AG09319 (cell line): ENCODE measurements at places on chromosomes 5 and 9.

GRCh38 chr5:134741052-134741451 is 2.7 kb downstream of the CAMLG start:
- no peak for DNase-seq

DNA sequence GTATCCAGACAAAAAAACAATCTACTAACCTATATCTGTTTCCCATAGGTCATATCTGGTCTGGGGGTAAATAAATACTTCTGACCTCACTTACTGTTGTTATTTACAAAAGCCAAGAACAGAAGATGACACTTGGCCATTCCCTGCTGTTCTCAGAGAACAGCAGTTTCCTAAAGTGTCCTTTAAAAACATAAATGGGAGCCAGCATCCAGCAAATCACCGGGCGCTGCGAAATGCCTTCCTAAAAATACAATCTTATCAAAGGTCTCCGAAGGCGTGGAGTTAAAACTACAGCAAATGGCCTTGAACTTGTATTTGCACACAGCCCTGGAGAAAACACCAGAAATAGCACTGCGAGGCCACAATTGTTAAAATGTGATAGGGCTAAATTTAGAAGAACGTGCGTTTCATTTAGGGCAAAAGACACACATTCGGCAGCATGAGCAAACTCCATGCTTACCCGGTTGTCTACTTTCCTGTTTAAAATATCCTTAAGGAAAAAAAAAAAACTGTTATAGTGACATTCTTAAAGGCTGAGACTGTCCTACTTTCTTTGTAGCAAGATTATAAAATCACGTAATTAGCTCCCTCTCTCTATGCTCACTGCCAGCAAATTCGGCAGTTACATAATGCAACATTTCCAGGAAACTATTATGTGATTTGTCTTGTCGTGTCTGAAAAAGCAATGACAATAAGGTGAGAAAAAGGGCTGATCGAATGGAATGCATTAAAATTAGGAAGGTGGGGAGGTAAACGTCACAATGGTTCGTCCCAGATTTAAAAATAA is 1.5 kb downstream of the NFIL3 start:
- no peak for DNase-seq

- DNase-seq: no peak
Observed at GRCh38 chr9:69036309-69036708, 757 bp downstream of the FXN start.

GRCh38 chr5:28313321-28313951 is 1275.0 kb upstream of the CDH9 start:
- DNase-seq: no peak

- DNase-seq: peak; percentile 93
Observed at GRCh38 chr5:124746916-124747790, 714 bp upstream of the ZNF608 start.

DNA sequence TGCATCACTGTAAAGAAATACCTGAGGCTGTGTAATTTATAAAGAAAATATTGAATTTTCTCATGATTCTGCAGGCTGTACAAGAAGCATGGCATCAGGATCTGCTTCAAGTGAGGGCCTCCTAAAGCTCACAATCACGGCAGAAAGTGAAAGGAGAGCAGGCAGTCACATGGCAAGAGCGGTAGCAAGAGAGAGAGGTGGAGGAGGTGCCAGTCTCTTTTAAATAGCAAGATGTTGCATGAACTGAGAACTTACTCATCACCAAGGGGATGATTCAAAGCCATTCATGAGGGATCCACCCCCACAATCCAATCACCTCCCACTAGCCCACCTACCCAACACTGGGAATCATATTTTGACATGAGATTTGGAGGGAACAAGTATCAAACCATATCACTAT is 184.5 kb upstream of the PAPPA start:
- DNase-seq: no peak

DNA sequence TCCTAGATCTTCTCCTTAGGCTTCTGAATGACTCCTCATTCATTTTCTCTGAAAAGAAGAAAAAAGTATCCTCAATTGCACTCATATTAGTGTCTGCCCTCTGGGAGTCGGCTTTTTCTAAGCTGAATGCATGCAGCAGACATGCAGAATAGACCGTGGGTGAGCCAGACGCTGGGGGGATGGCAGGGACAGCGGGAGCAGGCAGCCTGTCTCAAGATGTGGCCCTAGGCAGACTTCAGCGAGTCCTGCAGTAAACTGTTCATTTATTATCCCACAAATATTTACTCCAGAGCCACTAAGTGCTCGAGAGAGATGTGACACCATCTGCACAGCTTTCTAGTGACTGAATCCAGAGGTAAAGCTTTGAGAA is 164.9 kb upstream of the RAI14 start:
- no peak for DNase-seq

- no peak for DNase-seq
Observed at GRCh38 chr9:96524045-96524444, 74.1 kb downstream of the HABP4 start.

DNA sequence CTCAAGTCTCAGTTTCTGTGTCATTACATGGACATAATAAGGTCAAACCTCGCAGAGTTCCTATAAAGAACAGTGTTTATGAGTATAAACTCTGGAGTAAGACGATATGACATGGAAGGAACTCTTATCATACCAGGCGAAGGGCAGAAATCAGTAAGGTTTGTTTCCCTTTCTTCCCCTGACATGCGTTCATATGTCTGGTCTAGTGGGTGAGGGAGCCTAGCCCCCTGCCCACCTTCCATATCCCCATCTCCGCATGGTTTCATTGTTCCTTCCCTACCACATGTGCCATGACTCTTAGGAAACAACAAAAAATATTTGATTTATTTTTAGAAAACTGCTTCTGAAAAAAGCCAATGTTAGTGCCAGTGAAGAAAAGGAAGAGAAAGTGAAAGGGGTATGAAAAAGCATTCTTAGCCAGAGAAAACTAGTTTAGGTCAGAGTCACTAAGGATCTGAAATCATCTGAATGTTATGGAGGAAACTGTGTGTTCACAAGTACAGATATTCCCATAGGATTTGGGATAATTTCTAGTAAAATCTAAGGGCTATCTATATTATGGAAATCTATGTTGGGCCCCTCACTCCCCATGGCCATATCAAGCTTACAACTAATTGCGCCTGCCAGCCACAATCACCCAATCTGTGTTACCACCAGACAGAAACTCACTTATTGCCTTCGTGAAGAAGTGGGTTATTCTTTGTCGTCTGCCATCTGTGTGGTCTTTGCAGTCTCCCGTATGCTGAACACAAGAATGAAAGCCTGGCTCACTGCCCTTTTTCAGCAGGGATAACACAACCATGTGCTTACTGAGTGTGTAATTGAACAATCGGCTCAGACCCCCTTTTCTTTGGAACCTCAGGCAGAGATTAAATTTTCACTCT is 19.9 kb upstream of the HMHB1 start:
- no peak for DNase-seq

GRCh38 chr9:110785166-110785565 is 116.6 kb downstream of the MUSK start:
- no peak for DNase-seq

GRCh38 chr9:137873858-137874362 is 3.7 kb upstream of the CACNA1B start:
- DNase-seq: no peak

DNA sequence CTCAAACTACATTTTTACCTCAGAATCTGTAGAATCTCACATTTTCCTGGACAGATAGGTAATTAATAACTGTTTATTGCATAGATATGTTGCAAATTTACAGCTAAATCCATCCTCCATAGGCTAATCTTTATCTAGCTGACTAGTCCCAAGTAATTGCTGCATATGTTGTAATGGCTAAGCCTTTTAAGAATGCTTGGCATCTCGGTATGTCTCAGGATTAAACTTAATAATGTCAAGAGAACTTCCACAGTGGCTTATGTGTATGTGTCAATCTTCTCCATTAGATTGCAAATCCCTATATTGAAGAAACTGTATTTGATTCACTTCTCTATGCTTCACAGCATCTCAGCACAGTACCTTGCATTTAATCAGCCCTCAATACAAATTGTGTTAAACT is 131.9 kb downstream of the PRDM9 start:
- no peak for DNase-seq

DNA sequence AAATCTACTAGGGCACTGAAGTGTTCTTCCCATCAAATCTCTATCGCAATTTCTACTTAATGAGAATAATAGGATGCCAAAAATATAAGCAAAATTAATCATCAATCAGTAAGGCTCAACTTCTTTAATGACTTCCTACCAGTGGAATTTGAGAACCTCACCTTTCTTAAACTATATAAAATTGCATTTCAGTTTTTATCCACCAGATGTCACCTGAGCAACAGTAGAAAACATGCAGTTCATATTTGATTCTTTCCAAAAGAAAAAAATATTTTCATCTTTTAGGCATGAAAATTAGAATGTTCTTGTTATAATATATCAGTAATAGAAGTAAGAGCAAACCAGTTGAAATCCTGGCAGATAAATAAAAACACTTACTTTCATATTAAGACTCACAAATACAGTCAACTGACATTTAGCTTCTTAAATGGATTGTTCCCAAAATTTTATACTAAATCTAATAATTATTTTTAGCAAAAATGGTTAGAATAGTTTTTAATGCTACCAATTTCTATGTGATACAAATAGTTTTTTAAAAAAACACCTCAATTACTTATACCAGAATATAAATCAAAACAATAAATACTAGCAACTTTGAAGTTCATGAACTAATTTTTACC is 13.4 kb upstream of the CCDC112 start:
- peak; percentile 12 for DNase-seq

GRCh38 chr5:74426506-74426905 is 214.0 kb downstream of the ENC1 start:
- DNase-seq: no peak

- no peak for DNase-seq
Observed at GRCh38 chr9:90851444-90851843, 49.8 kb downstream of the SYK start.

DNA sequence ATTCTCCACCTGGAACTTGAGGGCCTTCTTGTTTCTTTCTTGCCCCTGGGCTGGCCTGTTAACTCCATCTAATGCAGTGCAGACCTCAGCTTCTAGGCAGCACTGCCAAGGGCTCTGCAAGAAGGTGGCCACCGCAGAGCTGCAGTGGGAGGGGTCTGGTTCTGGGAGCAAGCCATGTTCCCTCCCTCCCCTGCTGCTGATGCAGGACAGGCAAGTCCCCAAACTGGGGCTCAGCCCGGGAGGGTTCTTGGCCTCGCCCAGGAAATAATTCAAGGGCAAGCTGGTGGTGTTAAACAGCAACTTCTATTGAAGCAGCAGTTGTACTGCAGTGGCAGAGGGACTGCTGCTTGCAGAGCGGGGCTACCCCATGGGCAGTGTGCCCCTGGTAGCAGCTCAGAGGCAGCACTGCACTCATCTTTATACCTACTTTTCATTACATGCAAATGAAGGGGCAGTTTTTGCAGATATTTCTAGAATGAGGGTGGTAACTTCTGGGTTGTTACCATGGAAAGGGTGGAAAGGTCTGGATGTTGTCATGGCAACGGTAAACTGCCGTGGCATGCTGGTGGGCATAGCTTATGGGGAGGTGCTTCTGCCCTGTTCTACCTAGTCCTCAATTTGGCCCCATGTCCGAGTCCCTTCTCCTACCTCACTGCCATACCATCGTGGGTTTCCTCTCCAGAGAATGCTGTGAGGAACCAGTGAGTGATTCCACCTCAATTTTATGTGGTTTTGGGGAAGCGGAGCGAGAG is 82.1 kb downstream of the WDR41 start:
- DNase-seq: no peak

DNA sequence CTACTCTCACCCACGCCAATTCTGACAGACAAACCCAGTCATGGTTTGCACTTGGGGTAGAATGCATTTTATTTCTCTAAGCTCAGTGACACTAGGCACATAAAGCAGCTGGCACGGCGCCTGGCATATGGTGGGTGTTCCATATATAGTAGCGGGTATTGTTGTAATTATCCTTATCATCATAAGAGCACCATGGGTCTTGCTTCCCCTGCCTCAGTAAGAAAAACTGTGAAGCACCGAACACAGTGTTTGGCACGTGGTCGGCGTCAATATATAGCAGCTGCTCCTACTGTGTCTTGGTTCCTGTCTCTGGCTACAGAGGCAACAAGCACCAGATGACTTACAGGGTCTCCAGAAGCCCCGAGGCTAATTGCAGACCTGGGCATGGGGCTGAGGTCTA is 194.1 kb upstream of the PANK3 start:
- no peak for DNase-seq

DNA sequence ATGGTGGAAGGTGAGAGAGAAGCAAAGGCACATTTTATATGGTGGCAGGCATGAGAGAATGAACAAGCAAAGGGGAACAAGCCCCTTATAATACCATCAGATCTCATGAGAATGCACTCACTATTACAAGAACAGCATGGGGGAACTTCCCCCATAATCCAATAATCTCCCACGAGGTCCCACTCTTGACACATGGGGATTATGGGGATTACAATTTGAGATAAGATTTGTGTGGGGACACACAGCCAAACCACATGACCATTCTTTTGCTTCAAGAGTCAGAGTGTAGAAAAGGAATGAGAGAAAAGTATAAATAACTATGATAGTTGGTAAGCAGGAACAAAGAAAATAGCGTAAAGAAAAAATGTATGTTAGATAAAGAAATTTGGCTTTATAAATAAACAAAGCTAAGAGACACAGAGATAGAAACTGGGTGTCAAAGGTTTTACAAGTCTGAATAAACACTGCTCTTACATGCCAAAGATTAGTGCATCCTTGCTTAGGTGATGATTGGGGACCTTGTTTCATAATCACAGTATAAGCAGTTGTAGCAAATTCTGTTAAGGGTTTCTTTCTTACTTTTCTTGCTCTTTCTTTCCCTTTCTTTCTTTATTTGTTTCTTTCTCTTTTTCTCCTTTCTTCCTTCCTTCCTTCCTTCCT is 91.9 kb upstream of the PAPPA start:
- DNase-seq: no peak

DNA sequence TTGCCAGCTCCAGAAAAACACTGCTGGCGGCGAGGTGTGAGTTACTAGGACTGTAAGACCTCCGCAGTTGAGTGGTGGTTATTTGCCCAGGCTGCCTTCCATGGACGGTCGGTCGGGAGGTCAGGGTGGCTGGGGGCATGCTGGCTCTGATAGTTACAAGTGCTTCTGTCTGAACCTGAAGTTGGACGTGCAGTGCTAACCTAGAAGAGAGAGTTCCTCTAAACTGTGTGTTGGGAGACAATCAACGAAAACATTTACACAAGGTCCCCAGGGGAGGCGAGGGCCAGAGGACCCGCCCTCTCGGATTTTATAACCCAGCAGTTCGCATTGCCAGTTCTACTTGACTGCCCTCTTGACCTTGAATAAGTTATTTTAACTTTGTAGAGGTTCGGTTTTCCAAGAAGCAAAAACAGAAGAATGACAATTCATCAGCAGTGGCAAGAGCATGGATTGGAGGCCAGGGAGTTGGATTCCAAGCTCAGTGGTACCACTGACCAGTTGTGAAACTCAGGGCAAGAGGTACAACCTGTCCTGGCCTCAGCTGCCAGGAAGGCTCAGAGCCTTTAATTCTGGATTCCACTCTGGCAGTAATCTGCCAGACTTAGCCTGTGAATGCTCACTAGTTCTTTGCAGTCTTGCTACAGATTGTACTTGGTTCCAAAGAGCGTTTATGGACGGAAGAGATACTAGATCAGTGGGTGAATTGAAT is 28.7 kb upstream of the PDE8B start:
- DNase-seq: no peak

DNA sequence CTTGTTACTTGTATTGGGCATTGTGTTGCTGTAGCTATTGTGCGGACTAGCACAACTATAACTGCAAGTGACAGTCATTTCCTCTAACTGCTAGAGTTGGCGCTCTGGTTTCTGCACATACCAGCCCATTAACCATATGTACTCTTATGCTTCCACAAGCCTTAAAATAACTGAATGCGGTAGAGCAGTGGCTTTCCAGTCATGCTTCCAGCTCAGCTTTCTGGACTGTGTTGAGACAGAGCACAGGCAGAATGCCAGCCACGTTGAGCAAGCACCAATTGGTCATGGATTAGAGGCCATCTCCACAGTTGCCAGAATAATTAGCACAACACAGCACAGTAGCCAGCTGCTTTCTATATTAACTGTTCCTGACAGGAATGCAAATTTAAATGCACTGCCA is 12.2 kb downstream of the INVS start:
- peak; percentile 91 for DNase-seq
